ENCODE measurements at places on chromosomes 5 and 9.

DNA sequence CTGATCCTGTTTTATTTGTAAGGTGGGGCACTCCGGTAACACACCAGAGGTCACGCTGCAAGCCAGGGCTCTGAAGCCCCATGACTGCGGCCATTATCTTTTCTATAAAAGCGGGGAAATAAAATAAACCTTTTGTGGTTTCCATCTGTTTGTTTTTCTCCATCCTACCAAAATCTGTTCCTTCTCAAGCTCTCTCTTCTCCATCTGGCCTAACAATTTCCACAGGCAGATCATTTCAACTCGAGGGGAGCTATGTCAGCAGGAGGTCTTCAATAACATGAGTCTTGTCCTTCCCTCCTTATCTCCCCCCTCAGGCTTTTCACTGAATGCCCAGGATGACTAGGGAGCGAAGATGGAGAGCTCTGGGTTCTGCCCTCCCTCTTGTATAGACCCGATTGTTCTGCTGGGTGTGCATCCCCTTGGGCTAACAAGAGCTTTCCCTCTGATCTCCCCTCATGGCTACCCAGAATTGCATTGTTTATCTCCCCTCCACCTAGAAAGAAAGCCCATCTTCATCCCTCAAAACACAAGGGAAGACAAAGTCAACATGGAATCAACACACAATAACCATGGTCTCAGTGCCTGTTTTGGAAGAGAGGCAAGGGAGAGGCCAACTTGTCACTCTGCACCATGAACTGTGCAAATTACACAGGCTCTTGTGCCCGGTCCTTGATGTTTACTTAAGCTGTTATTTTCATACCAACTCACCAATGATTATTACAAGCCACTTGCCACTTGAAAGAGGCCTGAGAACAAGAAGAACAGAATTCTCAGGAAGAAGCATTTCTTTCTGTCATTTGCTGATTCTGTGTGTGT is 187.8 kb downstream of the FANCC start:
- DNase-seq = no peak

DNA sequence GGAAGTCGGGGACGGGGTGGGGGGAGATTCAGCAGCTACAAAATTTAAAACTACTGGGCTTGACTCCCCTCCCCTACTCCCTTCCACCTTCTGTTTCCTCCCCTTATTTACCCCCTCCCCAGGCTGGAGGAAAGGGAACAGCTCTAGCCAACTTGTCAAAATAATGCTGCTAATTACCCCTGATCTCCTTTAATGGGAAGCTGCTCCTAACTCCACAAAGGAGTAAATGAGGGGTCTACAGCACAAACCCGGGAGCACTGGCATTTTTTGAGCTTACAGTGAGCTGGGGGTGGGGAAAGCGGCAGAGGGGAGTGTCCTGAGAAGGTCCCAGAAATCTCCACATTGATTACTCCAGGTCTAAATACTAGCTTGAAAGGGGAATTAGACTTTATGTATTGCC is 3.1 kb downstream of the PTCH1 start:
- no peak for DNase-seq

DNA sequence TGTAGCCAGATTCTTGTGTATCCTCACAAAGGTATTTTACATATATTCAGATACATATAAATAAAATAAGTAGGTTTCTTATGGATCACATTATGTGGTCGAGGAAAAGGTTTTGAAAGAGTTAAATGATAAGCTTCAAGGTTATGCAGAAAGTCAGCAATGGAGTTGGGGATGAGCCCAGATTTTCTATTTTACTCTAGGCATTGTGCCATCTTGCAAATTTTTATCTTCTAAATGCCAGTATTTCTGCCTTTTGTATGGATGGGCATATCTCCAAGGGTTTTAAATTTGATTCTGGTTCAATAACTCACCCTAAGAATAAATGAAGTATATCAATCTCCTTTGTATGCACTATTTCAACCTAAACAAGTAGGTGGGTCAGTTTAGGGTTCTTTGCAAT is 410.7 kb downstream of the DMRTA1 start:
- no peak for DNase-seq

- no peak for DNase-seq
Observed at GRCh38 chr5:11941566-11941965, 37.3 kb upstream of the CTNND2 start.

DNA sequence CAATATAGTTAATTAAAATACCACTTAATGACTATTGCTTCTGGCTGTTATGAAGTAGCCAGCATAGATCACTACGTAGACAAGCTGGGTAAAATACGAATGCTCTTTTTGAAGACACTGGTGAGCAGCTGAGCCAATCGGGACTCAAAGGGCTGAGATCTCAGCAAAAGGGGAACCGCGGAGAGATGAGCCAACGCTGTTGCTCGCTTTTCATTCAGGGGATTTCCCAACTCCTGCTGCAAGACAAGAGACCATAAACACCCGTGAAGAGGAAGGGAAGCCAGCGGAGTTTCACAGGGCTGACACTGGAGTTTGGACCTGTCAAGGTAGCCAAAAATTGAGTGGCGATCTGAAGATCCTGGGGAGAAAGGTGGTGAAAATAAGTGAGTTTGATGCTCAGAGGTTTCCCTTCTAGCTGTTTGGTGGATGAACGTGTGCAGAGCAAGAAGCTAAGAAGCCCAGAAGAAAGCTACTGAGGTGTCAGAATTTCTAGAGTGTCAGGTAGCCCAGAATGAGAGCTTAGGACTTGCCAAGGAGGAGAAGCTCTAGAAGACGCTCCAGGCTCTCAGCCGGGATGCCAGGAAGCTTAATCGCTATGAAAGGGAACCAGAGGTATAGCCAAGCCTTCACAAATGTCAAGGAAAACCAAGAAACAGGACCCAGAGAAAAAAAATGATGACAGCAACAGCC is 79.6 kb upstream of the RNU6ATAC start:
- DNase-seq = no peak

- DNase-seq = no peak
Observed at GRCh38 chr5:6195711-6196358, 182.5 kb downstream of the MED10 start.

GRCh38 chr5:640461-641330 is 28.6 kb downstream of the CEP72 start:
- DNase-seq = no peak

GRCh38 chr5:1020452-1020961 is 11.9 kb downstream of the NKD2 start:
- DNase-seq = no peak

GRCh38 chr5:2801577-2802525 is 50.4 kb upstream of the IRX2 start:
- DNase-seq = no peak

- DNase-seq = no peak
Observed at GRCh38 chr5:1807451-1808185, 6.4 kb downstream of the NDUFS6 start.

DNA sequence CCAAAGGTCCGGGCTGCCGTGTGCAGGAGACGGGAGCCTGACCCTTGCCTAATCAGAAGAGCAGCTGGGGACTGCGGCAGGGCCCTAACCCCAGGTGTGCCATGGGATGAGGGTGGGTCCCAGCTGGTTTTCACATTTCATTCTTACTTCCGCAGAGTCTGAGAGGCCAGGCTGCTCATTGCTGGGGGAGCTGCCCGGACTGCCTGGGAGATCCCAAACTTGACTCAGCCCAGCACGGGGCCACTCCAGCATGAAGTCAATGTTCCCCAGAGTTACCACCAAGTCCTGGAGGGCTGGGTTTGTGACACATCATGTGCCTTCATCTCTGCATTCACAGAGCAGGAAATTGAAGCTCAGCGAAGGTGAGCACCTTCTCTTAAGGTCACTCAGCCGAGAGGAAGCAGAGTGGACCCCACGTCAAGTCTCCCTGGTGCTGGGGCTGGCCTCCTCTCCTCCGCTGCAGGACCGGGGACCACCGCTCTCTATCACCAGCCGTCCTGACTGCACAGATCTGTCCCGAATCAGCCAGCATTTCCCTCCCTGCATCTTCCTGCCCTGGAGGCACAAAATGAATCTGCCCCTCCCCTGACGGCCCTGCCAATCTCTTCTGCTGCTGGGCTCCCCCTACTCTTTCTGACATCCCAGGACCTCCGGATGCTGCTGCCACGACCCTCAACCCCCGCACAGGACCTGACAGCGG is 54.6 kb upstream of the PHYKPL start:
- no peak for DNase-seq

GRCh38 chr5:67730917-67731474 is 484.6 kb upstream of the PIK3R1 start:
- no peak for DNase-seq

GRCh38 chr5:111422747-111423720 is 89.3 kb downstream of the STARD4 start:
- no peak for DNase-seq

DNA sequence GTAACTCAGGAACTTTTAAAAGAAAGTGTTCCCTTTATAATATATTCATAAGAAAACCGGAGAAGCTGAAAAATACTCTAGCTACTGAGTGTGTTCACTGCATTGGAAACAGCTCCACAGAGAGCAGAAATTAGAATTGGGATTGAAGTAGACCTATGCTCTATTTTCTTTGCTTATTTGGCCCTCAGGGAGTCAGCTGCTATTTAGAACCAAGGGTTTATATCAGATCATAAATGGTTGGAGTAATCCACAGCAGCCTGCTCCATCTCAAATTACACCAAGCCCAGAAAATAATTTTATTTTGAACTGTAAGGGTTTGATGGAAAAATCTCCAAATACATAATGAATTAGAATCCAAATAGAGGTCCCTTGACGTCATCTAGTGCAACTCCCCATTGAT is 202.6 kb downstream of the ADAMTSL1 start:
- no peak for DNase-seq

- DNase-seq = no peak
Observed at GRCh38 chr9:29556317-29556716, 1983.0 kb upstream of the C9orf72 start.

DNA sequence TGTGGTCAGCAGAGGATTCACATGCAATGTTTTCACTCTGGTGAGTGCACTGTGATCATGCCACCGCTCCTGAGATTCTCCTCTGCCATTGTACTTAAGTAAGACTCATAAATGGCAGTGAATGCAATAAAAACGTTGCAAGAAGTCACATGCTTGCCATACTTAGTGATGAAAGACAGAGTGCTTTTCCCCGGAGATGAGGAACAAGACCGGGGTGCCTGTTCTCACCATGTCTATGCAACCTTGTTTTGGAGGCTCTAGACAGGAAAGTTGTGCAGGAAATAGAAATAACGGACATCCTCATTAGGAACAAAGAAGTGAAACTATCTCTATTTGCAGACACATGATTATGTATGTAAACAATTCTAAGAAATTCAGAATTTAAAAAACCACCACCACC is 84.7 kb upstream of the IRX2 start:
- DNase-seq = no peak

DNA sequence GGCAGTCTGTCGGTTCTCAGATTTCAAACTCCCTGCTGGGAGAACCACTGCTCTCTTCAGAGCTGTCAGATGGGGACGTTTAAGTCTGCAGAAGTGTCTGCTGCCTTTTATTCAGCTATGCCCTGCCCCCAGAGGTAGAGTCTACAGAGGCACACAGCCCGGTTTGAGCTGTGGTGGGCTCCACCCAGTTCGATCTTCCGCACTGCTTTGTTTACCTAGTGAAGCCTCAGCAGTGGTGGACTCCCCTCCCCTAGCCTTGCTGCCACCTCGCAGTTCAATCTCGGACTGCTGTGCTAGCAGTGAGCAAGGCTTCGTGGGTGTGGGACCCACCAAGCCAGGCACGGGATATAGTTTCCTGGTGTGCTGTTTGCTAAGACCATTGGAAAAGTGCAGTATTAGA is 8.0 kb downstream of the SLC27A6 start:
- DNase-seq = no peak

DNA sequence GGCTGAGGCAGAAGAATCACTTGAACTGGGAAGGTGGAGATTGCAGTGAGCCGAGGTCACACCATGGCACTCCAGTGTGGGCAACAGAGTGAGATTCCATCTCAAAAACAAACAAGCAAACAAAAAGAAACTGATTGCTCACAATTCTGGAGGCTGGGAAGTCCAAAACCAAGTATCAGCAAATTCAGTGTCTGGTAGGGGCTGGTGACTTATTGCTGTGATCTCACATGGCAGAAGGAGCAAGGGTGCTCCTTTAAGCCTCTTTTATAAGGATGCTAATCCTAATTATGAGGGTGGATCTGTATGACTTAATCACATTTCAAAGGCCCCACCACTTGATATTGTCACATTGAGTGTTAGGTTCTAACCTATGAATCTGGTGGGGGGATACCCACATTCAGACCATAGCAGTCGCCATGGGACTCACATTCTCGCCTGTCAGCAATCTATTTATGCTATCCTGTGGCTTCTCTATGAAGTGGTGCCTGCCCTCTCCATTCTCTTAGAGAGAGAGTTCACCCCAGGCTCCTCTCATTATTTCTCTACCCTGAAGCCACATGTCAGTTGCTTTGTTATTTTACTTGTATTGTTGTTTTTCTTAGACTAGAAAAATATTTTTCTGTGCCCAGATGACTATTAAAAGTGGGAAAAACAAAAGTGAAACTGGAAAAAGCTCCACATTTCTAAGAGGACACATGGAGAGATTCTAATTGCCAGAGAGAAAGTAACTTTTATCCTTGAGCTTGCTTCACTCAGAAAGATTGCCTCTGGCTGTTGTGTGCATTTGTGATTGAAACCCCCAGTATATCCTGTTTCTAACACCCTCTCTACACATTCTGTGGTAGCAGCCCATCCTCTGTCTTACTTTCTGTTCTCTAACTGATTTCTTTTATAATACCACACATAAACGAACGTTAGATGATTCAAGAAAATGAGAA is 18.8 kb upstream of the PRLR start:
- no peak for DNase-seq

GRCh38 chr5:143308731-143309130 is 94.8 kb downstream of the NR3C1 start:
- DNase-seq = no peak

DNA sequence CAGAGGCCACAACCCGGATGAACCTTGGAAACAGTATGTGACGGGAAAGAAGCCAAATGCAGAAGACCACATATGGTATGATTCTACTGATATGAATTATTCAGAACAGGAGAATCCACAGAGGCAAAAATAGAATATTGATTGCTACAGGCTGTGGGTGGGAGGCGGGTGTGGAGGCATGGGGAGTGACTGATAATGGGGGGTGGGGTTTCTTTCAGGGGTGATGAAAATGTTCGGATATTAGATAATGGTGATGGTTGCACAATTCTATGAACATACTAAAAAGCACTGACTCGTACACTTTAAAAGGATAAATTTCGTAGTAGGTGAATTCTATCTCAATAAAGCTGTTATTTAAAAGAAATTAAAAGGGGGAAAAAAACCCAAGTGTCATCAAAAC is 10.7 kb downstream of the IL4 start:
- no peak for DNase-seq

DNA sequence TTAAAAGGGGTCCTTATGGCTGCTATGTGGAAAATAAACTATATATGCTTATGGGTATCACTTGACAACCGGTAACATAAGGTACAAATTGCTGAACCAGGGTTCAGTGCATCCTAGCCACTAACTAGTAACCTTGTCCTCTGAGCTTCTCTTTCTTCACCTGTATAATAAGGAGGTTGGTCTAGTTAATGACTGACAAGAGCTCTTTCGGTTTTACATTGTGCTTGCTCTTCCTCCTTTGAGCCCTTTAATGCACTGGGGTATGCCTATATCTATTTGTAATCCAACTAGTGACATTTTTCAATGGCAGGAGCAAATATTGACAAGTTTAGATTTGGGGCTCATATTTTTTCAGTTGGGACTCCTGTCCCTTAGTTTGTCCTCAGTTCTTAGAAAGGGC is 66.1 kb downstream of the NPR3 start:
- DNase-seq = no peak

- DNase-seq = peak; percentile 29
Observed at GRCh38 chr9:130128733-130129431, 43.3 kb upstream of the NCS1 start.

Measured in stimulated activated CD8-positive, alpha-beta memory T cell treated with anti-CD3 and anti-CD28 coated beads, Interleukin-4, amount 100 ng/mL, for 24 hours (primary cell).